HT1080 (cell line): ENCODE measurements at places on chromosomes 5 and 9.

- peak; percentile 50 for DNase-seq
Measured at GRCh38 chr9:108439947-108440346, 415.8 kb downstream of the ACTL7B start.

DNA sequence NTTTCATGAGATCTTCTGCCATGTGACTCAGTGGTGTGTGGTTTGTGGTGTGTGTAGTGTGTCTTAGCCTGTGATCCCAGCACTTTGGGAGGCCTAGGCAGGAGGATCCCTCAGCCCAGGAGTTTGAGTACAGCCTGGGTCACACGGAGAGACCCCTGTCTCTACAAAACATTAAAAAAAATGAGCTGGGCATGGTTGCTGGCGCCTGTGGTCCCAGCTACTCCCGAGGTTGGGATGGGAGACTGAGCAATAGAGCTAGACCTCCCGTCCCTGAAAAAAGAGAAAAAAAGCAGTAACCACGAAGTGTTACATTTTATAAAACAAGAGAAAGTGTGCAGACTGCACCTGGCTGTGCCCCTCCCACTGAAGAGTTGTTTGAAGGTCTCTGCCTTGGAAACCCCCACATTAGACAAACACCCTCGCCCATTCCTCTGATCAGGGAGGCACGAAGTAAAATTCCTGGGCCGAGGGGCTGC is 21.2 kb upstream of the RNU6ATAC start:
- DNase-seq: no peak

DNA sequence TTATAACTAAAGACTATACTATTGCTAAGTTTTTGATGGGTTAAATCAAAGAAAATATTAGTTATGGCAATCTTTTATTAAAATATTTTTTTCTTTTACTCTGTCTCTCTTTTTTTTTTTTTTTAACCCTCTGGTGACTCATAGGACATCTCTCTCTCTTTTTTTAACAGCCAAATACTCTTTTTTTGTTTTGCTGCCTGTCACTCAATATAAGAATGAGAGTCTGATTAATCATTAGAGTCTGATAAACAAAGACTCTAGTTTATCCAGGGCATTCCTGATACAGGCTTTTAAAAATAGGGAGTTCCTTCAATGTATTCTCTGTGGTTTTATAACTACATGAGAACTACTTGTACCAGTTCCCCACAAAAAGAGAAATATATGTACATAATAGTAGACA is 77.3 kb downstream of the SLC38A9 start:
- DNase-seq: peak; percentile 5

DNA sequence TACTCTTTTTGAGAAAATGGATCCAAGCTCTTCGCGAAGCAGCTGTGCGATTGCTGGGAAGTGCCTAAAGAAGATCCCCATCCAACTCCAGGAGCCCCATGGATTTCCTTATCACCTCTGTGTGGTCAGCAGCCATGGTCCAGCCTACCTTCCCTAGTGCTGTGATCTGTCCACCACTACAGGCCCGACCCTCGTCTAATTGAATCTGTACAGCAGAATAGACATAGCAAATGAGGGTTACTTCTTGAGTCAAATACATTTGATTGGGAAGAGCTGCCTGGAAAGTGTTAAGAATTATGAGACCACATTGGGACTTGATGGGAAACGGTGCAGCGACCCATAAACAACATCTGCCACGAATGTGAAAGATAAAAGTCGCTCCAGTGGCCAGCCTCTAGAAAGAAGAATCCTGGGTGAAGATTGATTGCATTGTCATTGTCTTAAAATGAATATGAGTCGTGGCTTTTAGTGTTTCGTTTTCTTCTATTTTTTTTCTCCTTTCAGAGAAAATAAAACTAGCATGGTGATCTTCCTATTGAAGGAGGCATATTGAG is 118.4 kb downstream of the PAM start:
- DNase-seq: no peak

GRCh38 chr5:140220032-140220697 is 45.2 kb downstream of the CYSTM1 start:
- peak; percentile 93 for DNase-seq

DNA sequence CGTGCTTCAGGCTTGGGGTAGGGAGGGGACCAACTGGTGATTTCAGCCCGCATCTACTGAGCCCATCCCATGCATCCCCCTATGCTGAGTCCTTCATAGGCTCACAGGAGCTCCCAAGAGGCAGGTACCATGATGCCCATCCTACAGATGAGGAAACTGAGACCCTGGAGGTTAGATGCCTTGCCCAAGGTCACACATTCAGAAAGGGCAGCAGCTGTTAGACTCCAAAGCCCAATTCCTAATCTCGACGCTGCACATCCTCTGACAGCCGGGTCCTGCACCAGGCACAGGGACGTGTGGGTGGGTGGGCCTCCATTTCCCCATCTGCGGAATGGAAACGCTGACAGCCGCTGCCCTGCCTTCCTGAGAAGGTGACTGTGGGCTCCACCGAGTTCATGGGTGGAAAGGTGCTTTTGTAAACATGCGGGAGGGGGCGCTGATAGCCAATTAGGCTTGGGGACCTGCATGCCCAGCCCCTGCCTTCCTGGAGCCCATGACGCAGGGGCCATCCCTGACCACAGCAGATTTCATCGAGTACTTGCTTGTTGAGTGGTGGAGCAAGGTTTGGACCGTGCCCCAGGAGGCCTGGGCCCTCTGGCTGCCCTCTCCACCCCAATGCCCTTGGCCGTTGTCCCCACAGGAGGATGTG is 2.2 kb downstream of the DNM1 start:
- DNase-seq: no peak

GRCh38 chr9:9631284-9631683 is 981.5 kb downstream of the PTPRD start:
- DNase-seq: no peak

DNA sequence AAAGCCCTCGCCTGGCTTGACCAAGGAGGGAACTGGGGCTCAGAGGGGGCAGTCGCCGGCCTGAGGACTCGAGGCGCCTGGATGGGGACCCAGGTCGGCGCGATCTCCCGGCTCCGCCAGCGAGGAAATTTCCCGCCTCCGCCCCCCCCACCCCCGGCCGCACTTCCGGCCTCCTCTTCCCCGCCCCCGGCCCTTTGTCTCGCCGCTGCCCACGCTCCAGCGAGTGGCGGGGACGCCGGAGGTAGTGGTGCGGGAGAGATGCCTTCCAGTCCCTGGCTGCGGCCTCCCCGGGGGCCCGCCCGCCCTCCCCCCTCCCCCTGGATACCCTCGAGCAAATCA is 448 bp upstream of the GPRIN1 start:
- no peak for DNase-seq

DNA sequence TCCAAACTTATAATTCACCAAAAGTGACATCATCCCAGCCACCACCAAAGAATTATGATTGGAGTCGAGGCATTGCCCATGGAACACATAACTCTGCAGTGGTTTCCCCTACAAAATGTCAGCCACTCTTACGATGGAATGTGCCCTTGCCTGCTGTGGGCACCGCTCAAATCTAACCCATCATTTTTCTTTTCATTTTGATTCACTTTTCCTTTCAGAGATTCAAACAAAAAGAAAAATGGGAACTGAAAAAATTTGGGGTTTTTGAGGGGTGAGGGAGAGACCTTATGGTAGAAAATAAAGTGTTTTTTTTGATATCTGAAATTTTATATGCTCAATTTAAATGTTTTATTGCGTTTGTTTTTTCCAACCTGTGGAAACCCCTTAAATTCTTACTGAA is 28.1 kb downstream of the SMARCA2 start:
- DNase-seq: no peak

GRCh38 chr5:90480699-90481098 is 6.0 kb downstream of the POLR3G start:
- no peak for DNase-seq

DNA sequence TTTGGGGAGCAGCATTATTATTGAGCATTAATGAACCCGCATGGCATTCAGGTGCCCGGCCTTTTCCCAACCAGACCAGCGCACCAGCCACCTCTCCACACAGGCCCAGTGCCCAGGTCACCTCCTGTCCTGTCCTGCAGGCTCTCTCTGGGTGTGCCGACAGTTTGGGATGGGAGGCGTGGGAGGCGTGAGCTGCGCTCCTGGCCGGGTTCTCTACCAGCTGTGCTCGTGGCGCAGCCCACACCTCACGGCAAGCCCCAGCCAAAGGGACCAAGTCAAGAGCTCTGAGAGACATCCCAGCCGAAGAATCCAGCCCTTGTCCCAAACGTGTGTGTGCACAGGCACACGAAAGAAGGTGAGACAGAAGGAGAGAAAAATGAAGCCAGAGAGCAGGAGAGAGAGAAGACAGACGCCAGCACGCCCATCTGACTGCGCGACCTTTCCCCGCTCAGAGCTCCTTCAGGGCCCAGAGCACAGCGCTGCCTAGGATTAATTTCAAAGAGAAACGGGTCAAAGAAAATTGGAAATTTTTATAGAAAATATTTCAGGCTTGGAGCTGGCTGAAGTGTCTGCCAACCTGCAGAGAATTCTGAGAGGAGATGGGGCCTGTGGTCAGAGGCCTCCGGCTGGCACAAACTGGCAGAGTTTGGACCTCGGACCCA is 81.7 kb downstream of the ADAMTS2 start:
- DNase-seq: no peak

- DNase-seq: peak; percentile 83
Measured at GRCh38 chr5:159456722-159457465, 126.6 kb upstream of the IL12B start.

DNA sequence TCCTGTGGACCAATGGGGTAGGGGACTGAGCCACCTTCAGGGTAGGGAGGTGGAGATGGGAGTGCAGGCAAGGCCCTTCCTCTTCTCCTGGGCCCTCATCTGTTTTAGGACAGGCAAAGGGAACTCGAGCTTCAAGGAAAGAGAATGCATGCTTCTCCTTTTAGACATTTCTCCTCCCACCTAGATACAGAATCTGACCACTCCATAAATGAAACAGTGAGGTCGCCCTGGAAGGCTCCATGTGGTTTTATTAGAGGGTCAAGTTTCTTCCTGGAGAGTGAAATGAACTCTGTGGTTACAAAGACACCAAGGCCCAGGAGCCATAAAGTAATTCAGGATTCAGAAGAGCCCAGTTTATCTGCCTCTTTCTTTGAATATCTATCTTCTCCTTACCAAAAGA is 14.9 kb downstream of the LHFPL2 start:
- DNase-seq: peak; percentile 51

DNA sequence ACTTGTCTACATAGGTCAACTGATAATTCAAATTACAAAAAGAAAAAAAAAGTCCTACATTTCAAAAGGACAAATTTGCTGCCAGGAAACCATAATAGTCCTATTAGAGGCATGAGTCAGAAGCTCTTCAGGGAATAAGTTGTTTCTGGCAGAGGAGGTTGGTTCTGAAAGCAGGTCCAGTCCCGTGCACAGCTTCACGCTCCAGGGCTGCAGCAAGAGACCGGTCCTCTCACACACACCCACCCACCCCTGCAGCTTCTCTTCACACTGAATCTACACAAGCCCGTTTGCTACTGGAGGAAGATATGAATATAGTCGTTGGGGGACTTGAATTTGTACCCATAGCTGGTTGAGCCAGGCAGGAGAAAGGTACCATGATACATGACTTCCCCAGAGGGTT is 36.9 kb upstream of the SLC1A3 start:
- no peak for DNase-seq

DNA sequence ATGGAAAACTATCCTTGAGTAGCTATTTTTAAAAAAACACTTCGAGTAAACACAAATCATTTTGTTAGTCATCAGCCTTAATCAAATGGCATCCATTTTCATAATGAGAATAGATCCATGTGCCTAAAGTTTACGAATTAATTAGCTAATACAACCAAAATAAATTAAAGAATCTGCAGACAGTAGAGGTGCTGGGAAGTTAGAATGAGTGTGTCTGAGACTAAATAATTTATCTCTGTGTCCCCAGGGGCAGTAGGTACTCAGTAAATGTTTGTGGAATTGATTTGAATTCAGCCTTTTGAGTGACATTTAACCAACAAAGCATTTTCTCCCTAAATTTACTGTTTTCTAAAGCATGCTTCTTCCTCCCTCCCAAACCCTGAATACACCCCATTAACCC is 18.6 kb downstream of the TNFSF15 start:
- no peak for DNase-seq

DNA sequence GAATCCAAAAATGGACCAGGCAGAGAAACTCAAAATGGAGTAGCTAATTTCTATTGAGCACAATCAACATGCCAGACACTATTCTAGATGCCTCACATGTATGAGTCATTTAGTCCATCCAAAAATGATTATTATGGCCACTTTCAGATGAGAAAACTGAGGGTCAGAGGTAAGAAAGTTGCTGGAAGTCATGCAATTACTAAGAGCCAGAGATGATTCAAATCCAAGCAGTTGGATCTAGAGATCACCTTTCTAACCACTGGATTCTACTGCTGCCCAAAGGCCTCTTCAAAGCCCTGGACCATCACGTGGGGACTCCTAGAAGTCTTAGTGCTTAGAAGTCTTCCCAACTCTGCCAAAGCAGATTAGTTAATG is 51.8 kb upstream of the HMHB1 start:
- DNase-seq: no peak

DNA sequence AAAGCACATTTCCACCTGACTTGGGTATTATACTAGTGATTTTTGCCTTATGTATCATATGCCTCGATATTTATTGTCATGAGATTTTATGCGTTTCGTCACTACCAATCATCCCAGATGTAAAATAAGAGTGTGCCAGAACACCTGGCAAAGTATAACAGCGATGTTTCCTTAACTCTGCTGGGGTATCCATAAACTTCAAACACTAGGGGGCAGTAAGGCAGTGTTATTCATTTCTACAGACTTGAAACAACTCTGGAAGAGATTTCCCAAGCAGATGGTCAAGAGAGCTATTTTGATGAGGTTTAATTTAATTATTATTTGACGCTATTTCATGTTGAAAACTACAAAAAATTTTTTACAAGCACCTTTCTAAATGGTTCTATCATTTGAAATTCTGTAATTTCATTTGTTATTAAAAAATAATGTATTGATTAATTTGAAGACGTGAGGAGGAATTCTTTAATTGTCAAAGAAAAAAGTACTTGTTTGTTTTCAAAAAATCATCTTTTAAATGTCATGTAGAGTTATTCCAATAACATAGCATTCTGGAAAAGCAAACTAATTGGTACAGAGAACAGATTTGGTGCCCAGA is 388.5 kb upstream of the CTNND2 start:
- DNase-seq: peak; percentile 50

DNA sequence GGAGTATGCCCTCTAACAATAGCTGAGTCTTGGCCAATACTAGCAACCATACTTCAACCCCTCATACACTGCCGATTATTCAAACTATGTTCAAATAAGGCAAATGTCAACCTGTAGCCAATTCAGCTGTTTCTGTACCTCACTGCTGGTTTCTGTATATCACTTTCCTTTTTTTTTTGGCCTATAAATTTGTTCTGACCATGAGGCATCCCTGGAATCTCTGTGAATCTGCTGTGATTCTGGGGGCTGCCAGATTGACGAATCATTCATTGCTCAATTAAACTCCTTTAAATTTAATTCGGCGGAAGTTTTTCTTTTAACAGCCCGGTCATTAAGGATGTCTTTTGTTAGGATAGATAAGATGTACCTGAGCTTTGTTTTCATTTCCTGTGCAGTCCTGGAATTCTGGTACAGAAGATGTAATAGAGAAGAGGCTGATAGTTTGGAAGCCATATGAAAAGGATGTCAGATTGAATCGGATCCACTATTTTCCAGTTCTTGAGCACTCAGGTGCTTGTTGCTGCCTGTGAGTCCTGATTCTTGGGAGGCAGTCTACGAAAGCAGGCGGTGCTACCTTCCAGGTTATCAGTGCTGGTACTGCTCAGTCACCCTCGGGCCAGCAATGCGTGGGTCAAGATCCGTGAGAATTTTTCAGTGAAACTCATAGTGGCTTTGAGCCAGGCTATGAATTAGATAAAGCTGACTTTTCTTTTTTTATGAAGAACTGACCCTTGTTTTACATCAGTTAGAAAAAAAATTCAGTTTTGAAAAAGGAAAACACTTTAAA is 106.2 kb upstream of the TUT7 start:
- no peak for DNase-seq
